ENCODE measurements at places on chromosomes 2 and 18.

DNA sequence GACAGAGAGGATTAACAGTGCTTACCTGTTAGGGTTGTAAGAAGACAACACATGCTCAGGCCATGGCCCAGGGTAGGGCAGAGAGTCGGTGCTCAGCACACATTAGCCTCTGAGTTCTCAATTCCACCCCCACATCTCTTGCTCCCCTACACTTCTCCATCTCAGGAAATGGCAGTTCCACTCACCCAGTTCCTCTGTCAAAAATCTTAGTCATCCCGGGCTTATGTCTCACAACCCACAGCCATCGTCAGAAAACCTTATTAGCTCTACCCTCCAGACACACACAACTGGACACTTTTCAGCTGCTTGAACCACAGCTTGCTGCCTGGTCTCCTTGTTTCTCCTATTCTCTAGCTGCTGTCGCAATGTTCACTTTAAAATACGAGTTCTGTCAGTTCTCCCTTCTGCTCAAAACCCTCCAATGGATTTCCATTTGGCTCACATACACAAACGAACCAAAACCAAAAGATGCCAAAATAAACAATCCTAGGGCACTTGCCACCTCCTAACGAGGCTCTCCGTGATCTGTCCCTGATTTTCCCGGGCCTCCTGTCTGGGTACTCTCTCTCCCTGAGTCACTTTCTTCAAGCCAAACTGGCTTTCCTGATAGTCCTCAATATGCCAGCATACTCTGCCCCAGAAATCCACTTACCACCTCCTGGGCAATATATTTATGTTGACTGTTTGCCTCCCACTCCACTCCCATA, 89.7 kb downstream of the KCTD1 start:
- DNase-seq: no peak

- no peak for DNase-seq
Measured at GRCh38 chr2:80351231-80351630, 46.7 kb upstream of the LRRTM1 start.

GRCh38 chr18:75752740-75753263, 325.3 kb upstream of the SMIM21 start:
- DNase-seq: no peak

DNA sequence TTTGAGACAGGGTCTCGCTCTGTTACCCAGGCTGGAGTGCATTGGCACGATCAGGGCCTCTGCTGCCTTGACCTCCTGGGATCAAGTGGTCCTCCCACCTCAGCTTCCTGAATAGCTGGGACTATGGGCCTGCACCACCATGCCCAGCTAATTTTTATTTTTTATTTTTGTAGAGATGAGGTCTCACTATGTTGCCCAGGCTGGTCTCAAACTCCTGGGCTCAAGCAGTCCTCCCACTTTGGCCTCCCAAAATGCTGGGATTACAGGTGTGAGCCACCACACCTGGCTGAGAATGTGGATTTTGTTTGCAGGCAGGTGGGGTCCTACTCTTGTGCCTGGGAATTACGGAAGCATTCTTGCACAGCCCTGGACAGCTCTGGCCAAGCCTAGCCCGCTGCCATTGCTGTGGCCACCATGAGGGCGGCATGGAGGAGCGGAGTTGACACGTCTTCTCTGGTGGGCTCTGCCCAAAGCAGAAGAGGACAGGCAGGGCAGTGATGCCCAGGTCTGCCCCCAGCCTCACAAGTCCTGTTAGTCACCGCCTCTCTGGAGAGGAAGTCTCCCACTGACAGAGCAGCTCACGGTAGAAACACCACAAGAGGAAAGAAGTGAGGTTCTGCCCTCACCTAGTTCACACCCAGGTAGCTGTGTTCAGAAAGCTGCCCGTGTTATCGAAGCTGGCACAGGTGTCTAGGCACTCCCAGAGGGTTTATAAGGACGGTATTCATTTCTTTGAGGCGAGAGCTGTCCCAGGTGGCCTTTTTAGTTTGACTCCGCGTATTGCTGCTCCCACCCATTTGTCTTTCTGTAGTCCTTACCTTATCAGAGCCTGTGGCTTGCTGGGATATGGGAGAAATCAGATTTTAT, 46.2 kb downstream of the ARMC9 start:
- DNase-seq: no peak
